ENCODE measurements at places on chromosomes 3 and 15. TPM values are rescaled to one million over a fixed set of nuclear protein-coding genes. Genes with fewer than 3 reads are reported as not detected.

GRCh38 chr15:65060641-65061397 is 7.0 kb downstream of the RASL12 start:
- peak; percentile 87 for DNase-seq

GRCh38 chr3:82715091-82715856 is 953.8 kb upstream of the GBE1 start:
- DNase-seq = no peak

DNA sequence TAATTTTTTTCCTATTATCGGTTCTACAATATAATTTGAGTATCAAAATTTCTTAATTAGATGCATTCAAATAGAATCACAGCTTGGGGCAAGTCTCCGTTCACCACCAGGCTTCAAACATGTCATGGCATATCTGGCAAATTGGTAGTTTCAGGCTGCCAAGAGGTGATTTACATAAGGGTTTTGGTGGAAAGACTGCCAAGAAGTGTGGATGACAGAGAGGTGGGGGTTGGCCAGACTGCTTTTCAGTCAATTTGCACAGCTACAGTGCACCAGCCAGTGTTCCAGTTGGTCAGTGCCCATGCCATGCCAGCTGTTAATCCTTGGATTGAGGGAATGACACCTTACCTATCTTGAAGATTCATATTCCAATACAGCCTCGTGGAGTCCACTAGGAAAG is 8.4 kb upstream of the GSK3B start:
- DNase-seq = peak; percentile 61

- DNase-seq = peak; percentile 44
Measured at GRCh38 chr15:55267401-55268175, 22.0 kb downstream of the RAB27A start.

- DNase-seq = peak; percentile 69
Measured at GRCh38 chr3:185825006-185825638, at the start of gene IGF2BP2. IGF2BP2 (minus strand) TSS chr3:185825042; CDS start chr3:185824960, 82 bp downstream.

DNA sequence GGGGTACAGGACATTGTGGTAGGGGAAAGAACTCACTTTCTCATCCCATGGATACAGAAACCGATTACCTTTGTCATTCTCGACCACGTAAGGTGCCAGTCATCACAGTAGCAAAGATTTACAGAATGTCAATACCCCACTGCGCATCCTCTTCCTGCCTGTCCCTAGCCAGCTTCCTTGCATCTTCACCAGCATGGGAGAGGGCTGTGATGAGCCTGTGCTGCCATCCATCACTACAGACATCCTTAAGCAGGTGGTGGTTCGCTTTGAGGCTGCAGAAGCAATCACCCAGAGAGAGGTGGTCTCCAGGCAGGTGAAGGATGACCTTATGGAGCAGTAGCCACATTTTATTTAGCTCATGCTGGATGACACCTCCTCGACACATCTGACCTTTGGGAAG is 23.3 kb upstream of the ARIH1 start:
- DNase-seq = no peak

DNA sequence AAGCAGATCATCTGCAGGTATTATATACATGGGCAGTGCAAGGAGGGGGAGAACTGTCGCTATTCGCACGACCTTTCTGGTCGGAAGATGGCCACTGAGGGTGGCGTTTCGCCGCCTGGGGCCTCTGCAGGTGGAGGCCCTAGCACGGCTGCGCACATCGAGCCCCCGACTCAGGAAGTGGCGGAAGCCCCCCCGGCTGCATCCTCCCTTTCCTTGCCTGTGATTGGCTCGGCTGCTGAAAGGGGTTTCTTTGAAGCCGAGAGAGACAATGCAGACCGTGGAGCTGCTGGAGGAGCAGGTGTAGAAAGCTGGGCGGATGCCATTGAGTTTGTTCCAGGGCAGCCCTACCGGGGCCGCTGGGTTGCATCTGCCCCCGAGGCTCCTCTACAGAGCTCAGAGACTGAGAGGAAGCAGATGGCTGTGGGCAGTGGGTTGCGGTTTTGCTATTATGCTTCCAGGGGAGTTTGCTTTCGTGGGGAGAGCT is 639 bp downstream of the MKRN3 start:
- no peak for DNase-seq

DNA sequence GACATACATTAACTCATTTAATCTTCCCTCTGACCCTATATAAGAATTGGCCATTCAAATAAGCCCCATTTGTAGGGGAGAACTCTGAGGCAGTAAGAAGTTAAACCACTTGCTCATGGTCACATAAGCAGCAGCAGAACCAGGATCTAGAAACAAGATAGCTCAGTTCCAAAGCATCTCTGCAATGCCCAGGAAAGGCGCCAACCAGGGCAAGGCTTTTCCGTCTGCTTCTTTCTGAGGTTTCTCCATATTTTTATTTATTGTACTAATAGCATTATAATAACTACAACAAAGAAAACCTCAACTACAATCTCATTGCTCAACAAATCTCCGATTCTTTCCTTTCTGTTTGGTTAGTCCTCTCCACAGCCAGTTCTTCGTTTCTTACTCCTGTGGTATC is 4.3 kb upstream of the UBE2E2 start:
- no peak for DNase-seq

GRCh38 chr3:49422379-49423248 is at the start of gene AMT:
AMT (minus strand) TSS chr3:49422473; CDS start chr3:49422450, 23 bp downstream.
- DNase-seq = no peak

Gene SLC2A2
- total RNA-seq = not detected
